Stimulated activated CD8-positive, alpha-beta memory T cell treated with anti-CD3 and anti-CD28 coated beads, Interleukin-7, amount 100 ng/mL, for 1 hour (primary cell): ENCODE measurements at places on chromosomes 7 and 10.

- no peak for DNase-seq
Measured at GRCh38 chr7:5348134-5349004, 65.6 kb downstream of the SLC29A4 start.

DNA sequence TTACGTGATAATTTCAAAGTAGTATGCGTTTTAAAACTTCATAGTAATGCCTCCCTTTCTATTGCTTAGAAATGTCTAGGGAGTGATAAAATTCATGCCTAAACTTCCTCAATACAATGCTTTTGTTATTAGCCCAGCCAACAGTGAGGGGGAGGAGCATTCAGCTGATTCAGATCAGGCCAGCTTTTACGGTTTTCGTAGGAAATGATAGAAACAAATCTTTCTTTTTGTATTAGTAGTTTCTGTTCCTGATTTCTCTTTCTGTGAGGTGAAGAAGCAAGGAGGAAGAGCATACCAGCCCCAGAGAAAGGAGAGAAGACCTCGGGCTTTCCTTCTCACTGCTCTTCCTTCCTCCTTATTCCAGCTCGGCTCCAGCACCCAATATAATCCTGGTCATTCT, 35.2 kb upstream of the ITPRID1 start:
- no peak for DNase-seq

DNA sequence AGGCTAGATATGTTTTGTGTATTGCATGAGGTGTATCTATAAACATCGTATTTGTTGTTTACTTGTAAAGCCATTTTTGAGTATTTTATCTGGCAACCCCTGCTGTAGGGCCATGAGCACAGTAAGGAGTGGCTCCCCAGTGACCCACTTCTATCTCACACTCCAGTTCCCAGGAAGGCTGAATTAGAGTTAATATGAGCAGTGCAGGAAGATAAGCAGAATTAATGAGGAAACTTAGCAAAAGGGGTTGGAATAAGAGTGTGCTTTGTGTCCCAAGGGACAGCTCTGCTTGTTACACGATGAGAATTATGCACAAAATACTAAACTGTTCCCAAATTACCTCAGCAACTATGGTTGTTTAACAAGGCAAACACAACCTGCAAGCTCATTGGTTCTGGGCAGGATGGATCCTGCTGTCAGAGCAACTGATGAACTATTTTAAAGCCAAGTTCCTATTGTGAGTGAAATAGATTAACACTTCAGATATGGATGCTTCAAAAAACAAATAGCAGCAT, 1005.8 kb downstream of the NRG3 start:
- no peak for DNase-seq

- DNase-seq, result no peak
Measured at GRCh38 chr7:140060788-140061606, 1.8 kb downstream of the PARP12 start.

DNA sequence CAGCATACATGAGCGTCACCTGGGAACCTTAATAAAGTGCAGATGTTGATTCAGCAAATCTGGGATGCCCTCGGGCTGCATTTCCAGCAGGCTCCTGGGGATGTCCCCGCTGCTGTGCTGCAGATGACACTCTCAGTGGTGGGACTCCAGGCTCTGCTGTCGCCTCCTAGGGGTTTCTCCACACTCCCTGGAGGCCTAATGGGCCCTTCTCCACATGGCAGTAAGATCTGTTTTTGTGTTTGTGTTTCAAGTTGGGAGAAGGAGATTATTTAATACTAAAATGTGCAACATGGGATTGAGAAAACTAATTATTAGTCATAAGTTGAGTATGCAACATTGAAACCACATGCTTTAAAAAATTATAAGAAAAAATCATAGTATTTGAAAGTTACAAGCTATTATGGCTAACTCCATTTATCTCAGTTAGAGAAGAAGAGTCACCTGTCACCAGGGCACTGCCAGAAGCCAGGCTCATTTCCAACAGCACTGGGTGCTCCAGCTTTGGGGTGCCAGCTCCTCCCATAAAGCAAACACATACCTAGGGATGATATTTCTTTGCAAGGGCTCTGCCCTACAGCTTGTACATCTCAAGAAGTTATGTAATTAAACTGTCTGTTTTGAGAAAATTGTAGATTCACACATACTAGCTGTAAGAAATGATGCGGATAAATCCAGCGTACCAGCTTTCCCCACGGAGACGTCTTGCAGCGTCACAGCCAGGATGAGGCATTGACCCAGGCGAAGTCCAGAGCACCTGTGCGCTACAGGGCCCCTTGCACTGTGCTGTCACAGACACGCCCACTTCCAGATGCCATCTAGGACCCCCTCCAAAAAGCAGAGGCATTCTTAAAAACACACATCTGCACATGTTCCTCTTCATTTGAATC, 106.4 kb downstream of the EGFR start:
- no peak for DNase-seq

GRCh38 chr7:37245590-37245989, 203.1 kb downstream of the ELMO1 start:
- no peak for DNase-seq

GRCh38 chr10:118912961-118913600, 116.4 kb upstream of the NANOS1 start:
- no peak for DNase-seq

- no peak for DNase-seq
Measured at GRCh38 chr10:28790146-28790545, 112.8 kb downstream of the BAMBI start.

DNA sequence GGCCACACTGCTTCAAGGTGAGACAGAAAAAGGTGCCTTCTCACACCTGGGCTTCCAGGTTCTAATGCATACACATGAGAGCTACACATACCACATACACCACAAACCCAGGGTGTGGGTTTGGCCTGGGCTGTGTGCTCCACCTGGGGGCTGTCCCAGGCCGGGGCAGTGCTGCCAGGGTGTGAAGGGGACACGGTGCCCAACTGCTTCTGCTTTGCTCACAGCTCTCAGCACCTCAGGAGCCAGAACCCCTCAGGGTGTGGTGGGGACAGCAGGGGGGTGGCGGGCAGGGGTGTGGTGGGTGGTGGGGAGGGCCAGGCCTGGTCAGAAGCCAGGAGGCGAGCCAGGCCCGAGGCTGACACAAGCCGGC, 51.1 kb downstream of the TMEM209 start:
- no peak for DNase-seq

DNA sequence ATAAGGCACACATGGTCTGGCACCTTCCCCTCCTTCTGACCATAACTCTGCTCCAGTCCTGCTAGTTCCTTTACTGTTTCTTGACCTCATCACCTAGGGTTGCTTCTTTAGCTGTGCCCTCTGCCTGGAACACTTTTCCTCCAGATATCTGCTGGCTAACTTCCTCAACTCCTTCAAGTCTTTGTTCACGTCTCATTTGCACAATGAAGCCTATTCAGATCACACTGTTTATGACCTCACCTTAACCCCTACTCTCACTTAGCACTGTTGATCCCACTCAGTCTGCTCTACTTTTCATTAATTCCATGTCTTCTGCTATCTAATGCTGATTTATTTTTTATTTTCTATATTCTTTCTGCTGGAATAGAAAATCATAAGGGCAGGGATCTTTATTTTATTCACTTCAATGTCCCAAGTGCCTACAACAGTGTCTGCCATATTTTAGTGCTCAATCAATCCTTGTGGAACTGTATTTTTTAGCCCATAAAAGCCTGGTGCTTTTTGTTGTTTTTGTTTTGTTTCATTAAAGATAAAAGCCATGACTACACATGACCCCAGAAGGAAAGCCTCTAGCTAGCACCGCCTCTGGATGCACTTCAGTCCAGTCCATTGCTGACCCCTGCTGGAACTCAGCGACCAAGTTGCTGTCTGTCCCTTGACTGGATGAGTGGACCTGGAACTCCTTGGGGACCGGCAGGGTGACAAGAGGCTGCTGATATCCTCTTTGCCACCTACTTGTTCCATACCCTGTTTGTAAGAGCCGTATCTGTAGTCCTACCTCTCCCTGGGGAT, 12.3 kb downstream of the KLF14 start:
- DNase-seq, result no peak

DNA sequence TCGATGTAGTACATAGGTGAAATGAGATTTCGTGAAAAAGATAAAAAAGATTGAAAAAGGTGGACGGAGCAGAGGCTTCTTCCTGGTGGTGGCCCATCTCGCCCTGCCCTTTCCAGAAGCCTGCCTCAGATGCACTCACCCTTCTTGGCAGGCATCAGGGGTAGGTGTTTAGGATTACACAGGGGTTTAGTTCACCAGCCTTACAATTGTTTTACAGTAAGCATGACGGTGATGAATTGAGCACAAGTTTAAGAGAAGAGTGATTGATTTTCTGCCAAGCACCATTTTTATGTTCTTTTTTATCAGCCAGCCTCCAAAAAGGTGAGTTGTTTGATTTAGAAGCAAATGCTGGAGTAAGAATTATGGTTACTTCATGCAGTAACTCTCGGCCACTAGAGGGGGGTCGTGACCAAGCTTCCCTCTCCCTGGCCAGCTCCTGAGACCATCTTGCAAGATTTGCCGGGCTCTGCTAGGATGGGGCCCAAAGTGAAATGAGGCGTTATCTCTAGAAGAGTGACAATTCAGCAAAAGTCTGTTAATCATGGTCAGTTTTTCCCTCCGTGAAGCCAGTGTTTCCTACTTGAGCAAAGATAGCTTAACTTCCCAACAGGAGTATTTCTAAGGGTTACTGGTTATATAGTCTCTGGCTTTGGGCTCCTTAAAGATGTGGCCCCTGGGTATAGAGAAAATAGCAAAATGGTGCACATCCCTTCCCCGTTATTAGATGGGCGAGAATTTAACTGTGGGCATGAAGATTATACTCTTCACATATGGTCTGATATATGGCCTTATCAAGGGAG, 228.8 kb downstream of the BMPER start:
- DNase-seq, result no peak

- no peak for DNase-seq
Measured at GRCh38 chr10:116146372-116147140, 126.5 kb downstream of the GFRA1 start.

DNA sequence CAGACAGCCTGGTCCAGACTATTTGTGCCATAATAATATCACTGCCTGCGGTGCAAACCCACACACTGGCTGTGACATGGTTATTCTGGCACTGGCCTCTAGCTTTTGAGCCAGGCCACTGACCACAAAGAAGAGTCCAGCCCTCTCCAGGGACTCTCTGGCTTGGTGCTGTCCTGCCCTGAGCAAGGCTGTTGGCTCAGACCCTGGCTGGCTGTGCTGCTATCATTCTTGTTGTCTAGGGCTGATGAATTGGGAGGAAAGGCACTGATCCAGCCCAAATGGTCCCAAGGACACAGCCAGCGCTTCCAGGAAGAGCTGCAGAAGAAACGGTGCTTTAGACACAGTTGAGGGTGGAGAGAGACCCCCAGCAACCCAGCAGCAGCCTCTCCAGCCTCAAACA, 80.8 kb downstream of the TMEM130 start:
- no peak for DNase-seq

- DNase-seq, result no peak
Measured at GRCh38 chr7:118080947-118081346, 103.0 kb upstream of the LSM8 start.

GRCh38 chr10:83886871-83887270, 252.4 kb upstream of the GHITM start:
- DNase-seq, result no peak

DNA sequence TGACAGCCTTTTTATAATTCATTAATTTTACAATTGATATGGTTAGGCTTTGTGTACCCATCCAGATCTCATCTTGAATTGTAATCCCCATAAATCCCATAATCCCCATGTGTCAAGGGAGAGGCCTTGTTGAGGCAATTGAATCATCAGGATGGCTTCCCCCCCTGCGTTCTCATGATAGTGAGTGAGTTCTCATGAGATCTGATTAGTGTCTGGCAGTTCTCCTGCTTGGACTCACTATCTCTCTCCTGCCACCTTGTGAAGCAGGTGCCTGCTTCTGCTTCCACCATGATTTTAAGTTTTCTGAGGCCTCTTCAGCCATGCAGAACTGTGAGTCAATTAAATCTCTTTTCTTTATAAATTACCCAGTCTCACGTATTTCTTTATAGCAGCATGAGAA, 165.7 kb upstream of the GNAI1 start:
- DNase-seq, result no peak

GRCh38 chr10:129888784-129889616, 75.1 kb downstream of the EBF3 start:
- no peak for DNase-seq

DNA sequence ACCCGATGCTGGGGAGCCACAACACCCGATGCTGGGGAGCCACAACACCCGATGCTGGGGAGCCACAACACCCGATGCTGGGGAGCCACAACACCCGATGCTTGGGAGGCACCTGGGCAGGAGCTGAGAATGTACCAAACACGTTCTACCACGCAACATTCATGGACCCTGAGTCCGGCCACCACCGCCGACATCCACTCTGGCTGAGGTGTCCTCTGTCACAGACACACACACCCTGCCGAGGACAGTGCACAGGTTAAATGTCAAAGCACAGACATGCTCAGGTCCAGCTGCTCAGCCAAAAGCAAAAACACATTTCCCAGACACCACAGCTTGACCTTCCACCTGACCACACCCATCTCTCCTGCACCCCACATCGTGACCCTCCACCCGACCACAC, 148.4 kb downstream of the DIP2C start:
- no peak for DNase-seq

- DNase-seq, result no peak
Measured at GRCh38 chr10:34853357-34853756, 38.3 kb upstream of the PARD3 start.
